Left kidney (tissue), 8 donors: ENCODE measurements at places on chromosomes 3 and 15. TPM values are rescaled to one million over a fixed set of nuclear protein-coding genes. Genes with fewer than 3 reads are reported as not detected.

Gene GPR27
- polyA plus RNA-seq: 8.7 TPM

GRCh38 chr15:62866366-62866765, 176.2 kb upstream of the TPM1 start:
- no peak for DNase-seq

Gene SPATA12
- 0.22 TPM for polyA plus RNA-seq

DNA sequence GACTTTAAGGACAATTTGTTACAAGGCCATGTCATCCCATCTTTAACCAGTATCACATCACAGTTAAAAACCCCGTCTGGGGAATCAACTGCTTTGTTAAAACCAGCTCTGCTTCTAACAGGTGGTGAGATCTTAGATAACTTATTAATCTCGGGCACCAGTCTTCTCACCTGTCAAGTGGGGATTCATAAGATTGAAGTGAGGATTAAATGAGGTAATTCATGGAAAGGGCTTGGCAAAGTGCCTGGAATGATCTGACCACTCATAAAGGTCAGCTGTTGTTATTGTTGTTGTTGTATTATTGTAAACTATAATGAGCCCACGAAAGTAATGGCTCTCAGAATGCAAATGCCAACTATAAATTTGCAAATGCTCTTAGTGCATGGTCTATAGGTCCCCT, 30.1 kb upstream of the SLC24A5 start:
- DNase-seq: no peak

- peak; percentile 53 for DNase-seq
Observed at GRCh38 chr3:29922992-29923746, 642.3 kb downstream of the RBMS3 start.

- DNase-seq: no peak
Observed at GRCh38 chr3:118811236-118811732, 223.4 kb downstream of the IGSF11 start.

Gene LRRC2
- polyA plus RNA-seq: 1.8 TPM

- DNase-seq: no peak
Observed at GRCh38 chr3:31137718-31138465, 243.4 kb upstream of the GADL1 start.

Gene CCDC13
- 3.8 TPM for polyA plus RNA-seq

GRCh38 chr3:59406943-59407342, 357.1 kb upstream of the CFAP20DC start:
- DNase-seq: no peak

DNA sequence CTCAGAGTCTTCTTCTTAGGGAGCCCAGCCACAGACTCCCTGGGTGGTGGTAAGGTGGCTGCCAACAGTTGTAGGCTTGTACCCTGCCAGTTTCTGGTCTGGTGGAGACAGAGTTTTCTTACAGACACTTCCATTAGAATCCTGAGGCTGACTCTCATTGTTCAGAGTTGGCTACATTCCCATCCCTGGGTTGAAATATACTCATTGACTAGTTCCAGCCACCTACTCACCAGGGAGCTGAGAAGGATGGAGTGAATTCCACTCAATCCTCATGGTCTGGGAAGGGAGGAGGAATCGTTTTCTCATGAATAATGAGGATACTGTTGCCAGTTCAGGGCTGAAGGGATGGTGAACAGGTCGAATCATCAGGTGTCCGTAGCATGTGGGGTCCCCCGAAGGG, 226.5 kb upstream of the PROK2 start:
- DNase-seq: no peak

GRCh38 chr3:170869239-170869590, 780 bp downstream of the RPL22L1 start:
- DNase-seq: peak; percentile 12

- DNase-seq: no peak
Observed at GRCh38 chr3:95044101-95044500, 981.2 kb downstream of the NSUN3 start.

DNA sequence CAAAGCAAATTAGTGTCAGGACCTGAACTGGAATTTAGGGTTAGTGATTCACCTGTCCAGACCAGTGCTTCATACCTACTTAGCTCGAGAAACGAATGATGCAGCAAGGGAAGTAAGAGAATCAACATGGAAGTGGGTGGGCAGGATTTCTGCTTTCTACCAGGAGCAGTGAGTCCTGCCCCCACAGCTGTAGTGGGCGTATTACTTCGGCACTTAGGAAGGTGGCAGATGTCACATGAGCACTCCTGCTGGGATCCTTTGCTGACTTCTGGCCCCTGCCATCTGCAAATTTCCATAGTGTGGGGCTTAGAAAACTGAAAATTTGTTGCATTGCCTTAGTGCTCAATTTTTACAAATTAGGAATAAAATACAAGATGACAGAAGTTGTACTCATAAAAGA, 31.2 kb downstream of the RYR3 start:
- peak; percentile 0 for DNase-seq

Gene MB21D2
- polyA plus RNA-seq: 16.0 TPM

DNA sequence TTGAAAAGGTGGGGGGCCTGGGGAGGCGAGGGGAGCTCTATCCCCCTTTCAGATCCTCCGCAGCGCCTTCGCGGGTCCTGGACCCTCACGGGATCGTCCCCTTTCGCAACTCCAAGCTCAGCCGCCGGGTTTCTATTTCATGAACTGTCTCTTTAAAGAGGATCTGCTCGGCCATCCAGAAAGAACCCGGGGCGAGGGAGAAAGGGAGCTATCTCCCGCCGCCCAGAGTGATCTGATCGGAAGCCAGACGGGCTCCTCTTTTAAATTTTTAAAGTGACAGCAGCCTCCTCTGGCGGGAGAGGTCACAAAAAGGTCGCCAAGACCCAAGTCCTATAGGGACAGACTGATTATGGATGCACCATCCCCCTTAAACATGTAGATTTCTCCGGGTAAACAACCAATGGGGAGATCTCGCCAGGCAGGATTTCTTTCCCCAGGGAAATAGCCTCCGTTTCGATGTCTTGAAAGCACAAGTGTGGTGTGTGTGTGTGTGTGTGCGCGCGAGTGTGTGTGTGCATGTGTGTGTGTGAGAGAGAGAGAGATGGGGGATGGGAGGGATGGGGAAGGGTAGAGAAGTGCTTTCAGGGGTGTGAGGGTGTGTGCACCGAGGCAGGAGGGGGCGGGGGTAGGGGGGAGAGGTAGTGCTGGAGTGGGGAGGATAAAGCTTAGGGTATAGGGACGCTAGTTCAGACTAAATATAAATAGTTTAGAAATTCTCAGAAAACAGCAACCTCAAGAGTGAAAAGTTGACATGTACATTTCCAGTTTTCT, 516.1 kb downstream of the MECOM start:
- peak; percentile 70 for DNase-seq

DNA sequence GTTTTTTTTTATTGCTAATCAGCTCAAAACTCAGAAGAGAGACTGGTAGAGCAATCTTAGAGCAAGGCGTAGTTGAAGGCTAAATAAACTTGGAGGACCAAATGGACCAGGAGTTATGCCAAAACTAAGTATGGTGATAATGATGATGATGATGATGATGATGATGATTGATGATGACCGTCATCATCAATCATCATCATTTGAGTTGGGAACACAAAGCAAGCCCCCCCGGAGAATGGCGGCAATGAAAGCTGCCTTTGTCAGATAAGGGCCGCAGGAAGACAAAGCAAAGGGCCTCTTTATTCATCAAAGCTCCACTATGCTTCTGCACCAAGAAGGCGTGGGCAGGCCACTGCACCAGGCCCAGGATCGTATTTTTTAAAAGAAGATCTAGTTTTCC, 82.1 kb upstream of the RAD18 start:
- no peak for DNase-seq

Gene SCN11A
- polyA plus RNA-seq: 1.8 TPM

GRCh38 chr15:34470892-34471291, 33.3 kb upstream of the GOLGA8A start:
- DNase-seq: no peak

GRCh38 chr3:169432708-169433432, 230.6 kb downstream of the MECOM start:
- DNase-seq: no peak

GRCh38 chr3:196397941-196398340, 34.3 kb downstream of the UBXN7 start:
- DNase-seq: no peak

Gene RNF123
- 35.0 TPM for polyA plus RNA-seq

Gene CHRNA7
- 37.3 TPM for polyA plus RNA-seq

GRCh38 chr15:41812820-41813375, 15.0 kb upstream of the JMJD7 start:
- no peak for DNase-seq

- peak; percentile 90 for DNase-seq
Observed at GRCh38 chr15:66774001-66774814, 72.2 kb downstream of the SMAD6 start.

DNA sequence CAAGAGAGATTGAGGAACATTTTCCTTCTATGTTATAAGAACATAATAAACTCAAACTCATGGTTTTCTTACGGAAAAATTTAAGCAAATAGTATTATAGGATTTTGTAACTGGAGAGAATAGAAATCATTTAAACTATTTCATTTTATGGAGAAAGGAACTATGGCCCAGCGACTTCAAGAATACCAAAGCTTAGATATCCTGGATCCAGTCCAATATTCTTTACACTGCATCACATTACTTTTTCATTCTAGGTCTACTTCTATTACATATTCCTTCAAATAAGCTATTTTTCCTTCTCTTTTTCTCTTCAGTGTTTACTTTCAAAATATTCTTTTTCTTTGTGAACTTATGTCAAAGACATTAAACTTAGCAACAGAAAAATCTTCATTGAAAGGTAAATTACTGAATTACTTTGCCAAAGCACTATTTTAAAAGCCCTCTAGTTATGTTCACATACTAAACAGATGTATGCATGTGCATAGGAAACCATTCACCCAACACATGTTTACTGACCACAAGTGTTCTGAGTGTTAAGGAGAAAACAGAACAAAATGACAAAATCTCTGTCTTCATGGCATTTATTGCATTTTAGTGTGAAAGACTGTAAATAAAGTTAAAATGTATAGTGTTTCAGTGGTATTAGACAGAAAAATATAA, 20.4 kb downstream of the KPNA4 start:
- DNase-seq: peak; percentile 7

DNA sequence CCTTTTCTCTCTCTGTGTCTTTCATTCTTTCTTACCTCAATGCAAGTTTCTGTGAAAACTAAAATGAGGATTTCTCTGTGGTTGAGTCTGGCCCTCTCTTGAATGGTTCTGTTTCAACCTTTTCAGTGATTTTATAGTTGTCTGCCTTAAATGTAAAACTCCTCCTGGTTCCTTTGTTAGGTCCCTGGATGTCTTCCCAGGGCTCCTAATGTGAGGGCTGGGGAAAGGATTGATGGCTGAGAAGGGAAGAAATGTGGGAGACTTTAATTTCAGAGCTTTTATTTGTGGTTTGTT, 90.6 kb upstream of the GRM7 start:
- DNase-seq: no peak

Gene EPHB1
- polyA plus RNA-seq: 5.9 TPM

Gene BTLA
- 0.83 TPM for polyA plus RNA-seq

DNA sequence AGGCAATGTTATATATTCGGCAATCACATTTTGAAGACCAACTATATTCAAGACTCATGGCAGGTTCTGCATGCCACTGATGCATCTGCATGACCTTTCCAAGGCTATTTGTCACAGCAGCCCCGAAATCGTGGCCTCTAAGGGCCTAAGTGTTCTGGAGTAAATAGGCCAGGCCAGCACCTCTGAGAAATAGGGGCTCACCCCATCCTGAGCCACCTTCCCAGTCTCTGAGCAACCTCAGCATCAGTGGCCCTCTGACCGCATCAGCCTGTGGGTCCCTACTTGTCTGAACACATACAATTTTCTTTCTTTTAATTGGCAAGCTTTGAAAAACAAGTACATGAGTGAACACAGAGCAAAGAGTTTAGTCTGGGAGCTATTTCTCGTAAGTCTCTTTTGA, 45.9 kb upstream of the THBS1 start:
- DNase-seq: no peak

DNA sequence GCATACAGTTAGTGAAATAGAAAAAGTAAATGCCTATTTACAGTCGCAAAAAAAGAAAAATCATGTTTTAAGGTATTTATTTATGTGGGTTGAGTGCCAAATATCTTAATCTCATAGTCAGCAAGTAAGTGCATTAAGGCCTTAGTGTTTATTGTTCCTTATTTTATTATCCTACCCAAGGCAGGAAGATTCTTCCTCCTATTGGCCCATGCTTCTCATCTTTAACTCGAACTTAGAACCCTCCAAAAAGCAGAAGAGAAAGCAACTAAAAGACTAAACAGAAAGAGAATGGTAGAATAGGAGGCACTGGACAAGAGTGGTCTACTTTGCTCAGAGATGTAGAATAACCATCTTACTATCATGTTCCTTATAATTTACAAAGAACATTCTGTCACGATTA, 7.5 kb downstream of the RFX7 start:
- DNase-seq: no peak

DNA sequence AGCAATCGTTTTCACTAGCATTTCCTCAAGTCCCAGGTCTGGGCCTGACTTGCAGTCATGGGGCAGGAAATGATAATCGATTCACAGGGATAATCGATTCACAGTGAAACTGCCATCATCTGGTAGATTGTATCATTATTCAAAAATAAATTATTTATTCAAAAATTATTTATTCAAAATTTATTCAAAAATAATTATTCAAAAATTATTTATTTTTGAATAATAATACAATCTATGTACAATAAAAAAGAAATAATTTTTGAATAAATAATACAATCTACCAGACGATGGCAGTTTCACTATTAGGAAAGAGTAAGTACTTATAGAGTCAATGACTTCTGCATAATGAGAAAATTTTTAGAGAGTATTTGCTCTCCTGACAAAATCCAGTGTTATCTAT, 28.1 kb upstream of the PROK2 start:
- DNase-seq: no peak

Gene DUOXA1
- 0.23 TPM for polyA plus RNA-seq

Gene EBLN2
- polyA plus RNA-seq: 7.7 TPM

DNA sequence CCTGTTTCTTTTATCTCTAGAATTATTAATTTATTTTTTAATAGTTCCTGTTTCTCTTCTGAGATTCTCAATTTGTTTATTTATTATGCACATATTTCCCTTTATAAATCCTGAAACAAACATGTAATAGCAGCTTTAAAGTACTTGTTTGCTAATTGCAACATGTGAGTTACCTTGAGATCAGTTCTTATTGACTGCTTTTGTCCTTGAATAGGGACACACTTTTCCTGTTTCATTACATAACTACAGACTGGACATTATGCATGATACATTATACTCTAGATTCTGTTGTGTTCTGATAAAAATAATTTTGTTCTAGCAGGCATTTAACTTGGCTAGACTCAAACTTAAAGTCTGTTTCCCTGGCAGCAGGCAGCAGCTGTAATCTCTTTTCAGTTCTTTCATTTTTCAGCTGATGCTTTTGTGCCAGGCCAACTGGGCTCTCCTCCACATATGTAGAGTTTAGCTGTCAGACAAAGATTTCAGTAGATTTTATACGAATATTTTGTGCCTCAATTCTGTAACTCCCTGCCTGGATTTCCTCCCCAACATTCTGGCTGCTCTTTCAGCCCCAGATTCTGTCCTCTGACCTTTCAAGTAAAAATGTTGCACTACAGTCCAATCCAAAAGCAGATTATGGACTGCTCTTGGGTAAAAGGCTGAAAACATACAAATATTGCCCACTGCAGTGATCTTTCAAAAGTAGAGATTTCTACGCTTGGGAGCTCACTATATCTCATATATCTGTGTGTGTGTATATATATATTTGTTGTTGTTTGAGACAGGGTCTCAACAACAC, 41.9 kb downstream of the PCOLCE2 start:
- no peak for DNase-seq

Gene ALDH1L1
- polyA plus RNA-seq: 44.0 TPM

Gene MESP1
- 0.52 TPM for polyA plus RNA-seq

- DNase-seq: no peak
Observed at GRCh38 chr15:20645956-20646355, 104.4 kb upstream of the GOLGA6L6 start.
